ENCODE measurements at places on chromosomes 13 and 19. TPM values are rescaled to one million over a fixed set of nuclear protein-coding genes. Genes with fewer than 3 reads are reported as not detected.

DNA sequence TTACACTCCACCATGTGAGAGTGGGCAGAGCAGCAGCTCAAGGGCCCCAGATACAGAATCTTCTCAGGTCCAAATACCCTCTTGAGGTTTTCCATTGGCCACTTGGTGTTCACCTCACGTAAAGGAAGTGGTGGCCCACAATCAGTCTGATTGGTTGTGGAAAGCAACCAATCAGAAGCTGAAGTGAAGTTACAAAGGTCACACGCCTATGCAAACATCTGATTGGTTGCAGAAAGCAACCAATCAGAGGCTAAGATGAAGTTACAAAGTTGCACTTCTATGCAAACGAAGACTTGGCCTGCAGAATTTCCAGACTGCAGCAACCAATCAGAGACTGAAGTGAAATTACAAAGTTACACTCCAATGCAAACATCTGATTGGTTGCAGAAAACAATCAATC is 14.3 kb upstream of the TM9SF2 start:
- DNase-seq, result no peak

DNA sequence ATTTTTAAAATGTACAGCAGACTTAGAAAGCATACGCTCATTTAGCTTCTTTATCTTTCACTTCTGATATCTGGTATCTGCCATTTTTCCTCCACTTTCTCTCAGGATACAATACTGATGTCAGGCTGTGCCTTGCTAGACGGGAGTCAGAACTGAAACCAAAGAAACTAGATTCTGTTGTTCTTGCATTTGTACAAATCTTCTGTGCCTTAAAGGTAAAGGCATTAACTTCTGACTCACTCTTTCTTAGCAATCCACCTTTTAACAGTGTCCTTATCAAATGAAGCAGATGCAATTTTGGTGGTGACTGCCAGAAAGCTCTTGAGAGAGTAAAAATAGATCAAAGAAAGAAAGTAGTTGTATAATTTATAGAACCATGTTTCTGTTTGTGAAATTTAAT is 370.4 kb downstream of the PCDH20 start:
- DNase-seq, result no peak

- no peak for DNase-seq
Measured at GRCh38 chr13:113616281-113616906, 31.8 kb downstream of the TFDP1 start.

GRCh38 chr13:99864627-99864990 is 107.0 kb downstream of the ZIC5 start:
- DNase-seq, result no peak

- DNase-seq, result peak; percentile 19
Measured at GRCh38 chr13:99894840-99895443, 76.6 kb downstream of the ZIC5 start.

- no peak for DNase-seq
Measured at GRCh38 chr13:32117001-32117400, 85.4 kb downstream of the FRY start.

GRCh38 chr13:30805603-30806011 is 70.3 kb downstream of the ALOX5AP start:
- no peak for DNase-seq

GRCh38 chr19:32830231-32831014 is 39.1 kb downstream of the SLC7A9 start:
- DNase-seq, result no peak

DNA sequence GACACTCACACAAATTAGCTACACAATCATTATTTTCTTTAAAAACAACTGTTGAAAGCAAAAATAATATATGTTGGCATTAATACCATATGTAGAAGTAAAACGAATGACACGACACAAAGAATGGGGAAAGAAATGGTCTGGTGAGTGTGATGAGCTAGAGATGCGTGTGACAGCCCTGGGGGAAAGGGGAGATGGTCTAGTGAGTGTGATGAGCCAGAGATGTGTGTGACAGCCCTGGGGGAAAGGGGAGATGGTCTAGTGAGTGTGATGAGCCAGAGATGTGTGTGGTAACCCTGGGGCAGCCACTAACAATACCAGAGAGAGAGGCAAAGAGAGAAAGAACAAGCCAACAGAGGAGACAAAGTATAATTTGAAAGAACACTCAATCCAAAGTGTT is 22.3 kb upstream of the LAMP1 start:
- DNase-seq, result no peak

DNA sequence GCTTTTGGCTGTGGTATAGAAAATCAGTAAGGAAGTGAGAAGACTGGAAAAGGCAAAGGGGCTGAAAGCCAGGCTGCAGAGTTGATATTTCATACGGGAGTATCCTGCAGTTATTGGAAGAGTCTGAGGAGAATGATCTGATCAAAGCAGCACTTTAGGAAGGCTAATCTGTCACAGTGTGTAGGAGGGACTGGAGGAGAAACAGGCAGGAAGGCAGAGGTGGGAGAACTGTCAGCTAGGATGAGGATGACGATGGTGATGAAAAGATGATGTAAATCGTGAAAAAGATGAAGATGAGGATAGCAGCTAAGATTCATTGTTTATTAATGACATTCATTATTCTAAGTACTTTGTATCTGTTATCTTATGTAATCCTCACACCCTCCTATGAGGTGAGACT is 123.0 kb downstream of the DNAJC15 start:
- DNase-seq, result no peak

DNA sequence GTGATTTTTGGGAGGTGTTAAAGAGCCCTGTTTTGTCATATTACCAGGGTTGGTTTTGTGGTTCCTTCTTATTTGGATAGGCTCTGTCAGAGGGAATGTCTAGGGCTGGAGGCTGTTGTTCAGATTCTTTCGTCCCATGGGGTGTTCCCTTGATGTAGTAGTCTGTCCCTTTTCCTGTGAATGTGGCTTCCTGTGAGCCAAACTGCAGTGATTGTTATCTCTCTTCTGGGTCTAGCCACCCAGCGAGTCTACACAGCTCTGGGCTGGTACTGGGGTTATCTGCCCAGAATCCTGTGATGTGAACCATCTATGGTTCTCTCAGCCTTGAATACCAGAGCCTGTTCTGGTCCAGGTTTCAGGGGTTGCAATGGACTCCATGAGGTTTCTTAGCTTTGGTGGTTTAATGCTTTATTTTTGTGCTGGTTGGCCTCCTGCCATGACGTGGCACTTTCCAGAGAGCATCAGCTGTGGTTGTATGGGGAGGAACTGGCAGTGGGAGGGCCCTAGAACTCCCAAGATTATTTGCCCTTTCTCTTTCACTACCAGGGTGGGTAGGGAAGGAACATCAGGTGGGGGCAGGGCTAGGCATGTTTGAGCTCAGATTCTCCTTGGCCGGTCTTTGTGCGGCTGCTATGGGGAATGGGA is 78.8 kb downstream of the SPRY2 start:
- DNase-seq, result no peak

GRCh38 chr13:43272851-43273250 is 249.5 kb downstream of the DNAJC15 start:
- DNase-seq, result no peak

DNA sequence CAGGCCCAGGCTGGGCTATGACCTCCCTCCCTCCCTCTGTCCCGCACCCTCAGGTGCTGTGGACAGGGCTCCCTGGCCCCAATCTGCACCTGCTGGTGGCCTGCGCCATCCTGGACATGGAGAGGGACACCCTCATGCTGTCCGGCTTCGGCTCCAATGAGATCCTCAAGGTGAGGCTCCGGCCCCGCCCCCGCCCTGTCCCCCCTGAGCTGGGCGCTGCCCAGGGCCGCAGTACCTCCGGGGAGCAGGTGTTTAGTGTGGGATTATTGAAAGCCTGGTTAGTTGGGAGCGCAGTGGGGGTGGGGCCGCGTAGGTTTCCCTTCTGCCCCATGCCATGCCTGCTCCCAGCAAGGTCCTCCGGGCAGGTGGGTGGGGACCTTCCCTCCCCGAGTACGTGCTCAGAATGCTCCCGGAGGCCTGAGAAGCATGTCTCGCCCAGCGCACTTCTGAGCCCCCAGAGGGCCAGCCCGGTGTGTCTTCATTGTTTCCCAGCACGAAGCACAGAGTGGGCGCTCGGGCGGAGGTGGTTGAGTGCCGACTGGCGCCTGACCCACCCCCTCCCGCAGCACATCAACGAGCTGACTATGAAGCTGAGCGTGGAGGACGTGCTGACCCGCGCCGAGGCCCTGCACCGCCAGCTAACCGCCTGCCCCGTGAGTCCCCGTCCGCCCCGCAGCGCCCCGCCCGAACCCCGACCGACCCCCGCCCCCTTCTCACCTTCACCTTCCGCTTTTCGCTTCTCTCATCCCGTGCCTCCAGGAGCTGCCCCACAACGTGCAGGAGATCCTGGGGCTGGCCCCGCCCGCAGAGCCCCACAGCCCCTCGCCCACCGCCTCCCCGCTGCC is 8.8 kb downstream of the IL4I1 start:
- no peak for DNase-seq

DNA sequence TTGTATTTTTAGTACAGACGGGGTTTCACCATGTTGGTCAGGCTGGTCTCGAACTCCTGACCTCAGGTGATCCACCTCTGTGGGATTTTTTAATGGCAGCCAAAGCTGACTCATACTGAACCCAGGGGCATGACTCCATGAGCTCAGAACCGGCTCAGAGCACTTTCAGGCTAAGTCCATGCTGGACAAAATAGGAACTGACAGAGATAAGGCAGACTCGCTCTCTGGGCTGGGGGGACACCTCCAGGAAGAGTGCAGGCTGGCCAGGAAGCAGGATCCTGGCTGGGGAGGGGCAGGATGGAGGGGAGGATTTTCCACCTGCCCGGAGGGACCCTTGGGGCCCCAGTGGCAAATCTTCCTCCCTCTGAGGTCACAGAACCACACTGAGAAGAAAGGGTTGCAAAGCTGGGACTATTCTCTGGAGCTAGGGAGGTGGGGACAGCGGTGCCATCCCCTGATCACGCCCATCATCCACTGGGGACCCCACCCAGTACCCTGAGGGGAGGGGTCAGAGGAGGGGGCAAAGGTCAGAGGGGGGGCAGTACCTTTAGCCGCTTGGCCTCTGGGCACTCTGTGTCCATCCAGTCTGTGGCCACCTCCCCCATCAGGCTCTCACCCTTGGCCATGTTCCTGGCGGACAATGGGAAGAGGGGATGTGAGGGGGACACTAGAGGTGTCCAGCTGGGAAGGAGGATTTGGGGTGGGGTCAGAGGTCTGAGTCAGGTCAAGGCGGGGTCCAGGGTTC is 31.1 kb downstream of the NOTCH3 start:
- DNase-seq, result no peak

- DNase-seq, result no peak
Measured at GRCh38 chr13:45878966-45879365, 27.4 kb upstream of the SIAH3 start.

DNA sequence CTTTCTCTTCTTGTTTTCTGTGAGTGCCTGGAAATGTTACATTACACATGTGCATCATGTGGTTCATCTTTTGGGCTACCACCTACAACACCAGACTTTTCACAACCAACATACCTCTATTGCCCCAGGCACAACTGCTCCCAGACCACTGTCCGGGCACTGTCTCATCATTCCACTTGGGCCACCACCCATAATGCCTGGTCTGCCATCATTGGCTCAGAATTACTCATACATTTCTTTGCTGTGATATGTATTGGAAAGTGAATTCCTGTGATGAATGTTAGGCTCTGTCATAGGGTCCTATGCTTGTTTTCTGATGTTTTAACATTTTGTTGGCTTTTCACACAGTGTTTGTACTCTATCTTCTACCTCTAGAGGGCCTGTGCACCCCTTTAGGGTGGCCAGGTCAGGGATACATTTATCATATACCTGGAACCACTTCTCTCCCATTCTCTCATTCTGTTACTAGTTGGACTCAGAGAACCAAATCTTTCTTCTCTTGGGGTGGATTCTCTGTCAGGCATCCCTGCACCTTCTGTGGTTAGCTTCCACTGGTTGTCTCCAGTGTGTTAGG is 172.8 kb downstream of the NHLRC3 start:
- DNase-seq, result no peak

DNA sequence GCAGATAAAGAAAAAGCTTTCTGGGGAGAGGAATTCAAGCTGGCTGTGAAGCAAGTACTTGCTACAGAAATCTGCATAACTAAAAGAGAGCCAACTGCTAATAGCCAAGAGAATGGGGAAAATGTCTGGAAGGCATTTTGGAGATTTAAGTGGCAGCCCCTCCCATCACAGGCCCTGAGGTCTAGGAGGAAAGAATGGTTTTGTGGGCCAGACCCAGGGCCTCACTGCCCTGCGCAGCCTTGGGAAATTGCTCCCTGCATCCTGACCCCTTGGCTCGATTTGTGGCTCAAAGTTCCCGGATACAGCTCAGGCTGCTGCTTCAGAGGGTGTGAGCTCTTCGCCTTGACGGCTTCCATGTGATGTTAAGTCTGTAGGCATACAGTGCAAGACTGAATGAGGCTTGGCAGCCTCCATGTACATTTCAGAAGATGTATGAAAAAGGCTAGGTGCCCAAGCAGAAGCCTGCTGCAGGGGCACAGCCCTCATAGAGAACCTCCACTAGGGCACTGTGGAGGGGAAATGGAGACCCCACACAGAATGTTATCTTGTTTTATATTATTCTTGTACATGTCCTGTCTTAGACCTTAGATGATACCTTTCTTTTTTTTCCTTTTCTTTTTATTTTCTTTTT is 34.4 kb downstream of the MZT1 start:
- DNase-seq, result no peak

- no peak for DNase-seq
Measured at GRCh38 chr13:27613628-27614027, 6.7 kb downstream of the LNX2 start.

DNA sequence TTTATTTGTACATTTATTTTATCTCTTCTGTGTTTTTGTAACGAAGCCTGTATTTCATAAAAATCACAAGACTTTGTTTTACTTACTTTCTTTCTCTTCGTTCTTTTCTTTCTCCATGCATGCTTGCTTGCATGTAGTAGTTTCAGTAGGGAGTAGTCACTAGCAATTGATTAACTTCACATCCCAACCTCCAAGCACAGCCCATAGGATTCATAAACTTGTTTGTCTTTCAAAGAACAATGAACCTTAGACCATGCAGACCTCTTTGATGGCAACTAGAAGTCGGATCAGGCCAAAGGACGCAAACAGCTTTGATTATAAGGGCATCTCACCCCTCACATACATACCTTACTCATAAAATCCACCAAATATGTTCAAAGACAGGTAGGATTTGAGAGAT is 3.1 kb upstream of the PRR20A start:
- no peak for DNase-seq

DNA sequence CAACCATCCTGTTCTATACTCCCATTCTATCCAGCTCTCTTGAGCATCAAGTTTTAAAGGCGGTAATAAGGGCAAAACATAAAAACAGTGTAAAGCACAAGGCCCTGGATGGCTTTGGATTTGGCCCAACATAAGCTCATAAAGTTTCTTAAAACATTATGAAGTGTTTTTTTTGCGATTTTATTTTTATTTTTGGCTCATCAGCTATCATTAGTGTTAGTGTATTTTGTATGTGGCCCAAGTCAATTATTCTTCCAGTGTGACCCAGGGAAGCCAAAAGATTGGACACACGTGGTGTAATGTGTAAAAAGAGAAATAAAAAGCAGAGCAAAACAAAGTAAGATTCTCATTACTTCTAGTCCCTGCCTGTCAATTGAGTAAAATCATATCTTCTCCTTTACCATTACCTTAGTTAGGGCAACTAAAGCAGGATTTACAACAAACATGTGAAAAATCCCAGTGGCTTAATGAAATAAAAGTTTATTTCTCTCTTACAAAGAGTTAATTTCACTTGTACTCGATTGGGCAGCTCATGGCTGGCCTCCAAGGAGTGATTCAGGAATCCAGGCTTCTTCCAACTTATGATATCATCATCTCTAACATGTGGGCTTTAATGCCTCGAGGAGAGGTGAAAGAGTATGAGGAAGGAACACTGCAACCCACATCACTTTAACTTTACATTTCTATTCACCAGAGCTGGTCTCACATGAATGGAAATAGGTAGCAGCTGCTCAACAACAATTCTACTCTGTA is 725.2 kb upstream of the SLITRK1 start:
- no peak for DNase-seq

The CYP4F2 gene
- total RNA-seq, result not detected

The NCR1 gene
- total RNA-seq, result 342 TPM

The CEACAM7 gene
- total RNA-seq, result not detected
